ENCODE measurements at places on chromosomes 6 and 20.

DNA sequence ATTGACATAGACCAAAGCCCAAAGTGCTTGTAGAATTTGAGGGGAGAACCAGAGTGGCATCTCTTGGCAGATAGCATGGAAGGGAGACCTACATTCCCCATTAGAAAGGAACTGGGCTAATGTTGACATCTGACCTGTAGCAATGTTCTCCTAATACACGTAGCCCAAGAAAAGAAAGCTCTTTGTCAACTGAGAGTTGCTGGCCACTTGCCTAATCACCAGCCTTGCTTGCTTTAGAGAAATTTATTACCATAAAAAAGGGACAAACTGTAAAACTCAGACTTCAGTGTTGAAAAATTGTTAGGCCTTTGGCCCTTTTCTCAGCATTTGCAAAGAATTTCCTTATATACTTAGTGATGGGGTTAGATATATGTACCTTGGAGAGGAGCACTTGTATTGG, 777.5 kb downstream of the MAFB start:
- no peak for DNase-seq

DNA sequence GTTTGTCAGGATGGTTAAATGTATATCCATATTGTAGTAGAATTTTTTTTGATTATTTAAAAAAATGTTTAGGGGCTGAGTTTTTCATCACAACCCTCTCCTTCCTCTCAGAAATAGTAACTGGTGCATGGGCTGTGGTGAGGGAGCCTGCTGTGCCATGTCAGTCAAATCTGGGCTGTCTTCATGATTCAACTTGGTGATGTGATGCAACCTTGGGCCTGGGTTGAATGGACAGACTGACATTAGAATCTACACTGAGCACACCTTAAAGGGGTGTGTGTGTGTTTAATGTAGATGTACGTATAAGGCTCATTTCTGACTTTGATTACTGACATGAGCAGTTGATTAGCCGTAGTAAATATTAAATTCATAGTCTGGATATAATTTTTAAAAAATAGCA, 3.7 kb downstream of the TJAP1 start:
- no peak for DNase-seq

GRCh38 chr20:48986899-48987298, 59.2 kb upstream of the CSE1L start:
- DNase-seq = no peak

GRCh38 chr6:156507106-156507505, 270.1 kb upstream of the ARID1B start:
- DNase-seq = no peak

- no peak for DNase-seq
Measured at GRCh38 chr6:97026298-97026697, 101.8 kb downstream of the KLHL32 start.

DNA sequence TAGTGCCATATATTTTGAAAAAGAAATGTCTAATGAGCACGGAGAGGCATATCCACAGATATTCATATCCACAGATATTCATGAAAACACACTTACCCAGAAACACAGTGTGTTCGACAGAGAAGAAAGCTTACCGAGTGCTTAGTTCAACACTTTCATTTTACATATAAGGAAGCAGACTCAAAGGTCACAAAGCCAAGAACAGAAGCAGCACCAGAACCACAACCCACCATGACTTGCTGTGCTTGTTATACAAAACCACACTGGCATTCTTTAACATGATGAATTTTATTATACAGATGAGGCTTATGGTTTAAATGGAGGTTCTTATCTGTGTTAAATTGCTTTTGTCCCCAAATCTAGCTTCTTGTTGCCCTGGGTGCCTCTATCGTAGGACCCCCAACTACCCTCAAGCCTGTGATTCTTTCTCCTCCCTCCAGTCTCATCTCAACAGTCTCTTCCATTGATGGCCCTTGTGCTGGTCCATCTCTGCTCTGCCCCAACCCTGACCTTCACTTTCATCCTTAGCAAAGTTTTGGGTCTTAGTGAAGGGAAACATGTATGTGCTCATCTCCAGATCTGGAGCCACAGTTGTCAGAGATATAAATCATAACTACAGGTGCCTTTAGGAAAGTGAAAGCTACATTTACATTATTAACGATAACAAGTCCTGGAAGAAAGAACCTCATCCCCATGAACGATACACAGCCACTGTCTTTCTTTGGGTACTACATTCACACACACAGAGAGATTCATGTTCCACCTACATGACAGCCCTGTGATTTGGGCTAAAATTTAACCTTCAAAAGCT, 40.0 kb downstream of the SF3B5 start:
- DNase-seq = no peak

- DNase-seq = no peak
Measured at GRCh38 chr6:26362836-26363220, 2.2 kb upstream of the BTN3A2 start.

- no peak for DNase-seq
Measured at GRCh38 chr6:166361077-166361429, 18.7 kb upstream of the SFT2D1 start.

DNA sequence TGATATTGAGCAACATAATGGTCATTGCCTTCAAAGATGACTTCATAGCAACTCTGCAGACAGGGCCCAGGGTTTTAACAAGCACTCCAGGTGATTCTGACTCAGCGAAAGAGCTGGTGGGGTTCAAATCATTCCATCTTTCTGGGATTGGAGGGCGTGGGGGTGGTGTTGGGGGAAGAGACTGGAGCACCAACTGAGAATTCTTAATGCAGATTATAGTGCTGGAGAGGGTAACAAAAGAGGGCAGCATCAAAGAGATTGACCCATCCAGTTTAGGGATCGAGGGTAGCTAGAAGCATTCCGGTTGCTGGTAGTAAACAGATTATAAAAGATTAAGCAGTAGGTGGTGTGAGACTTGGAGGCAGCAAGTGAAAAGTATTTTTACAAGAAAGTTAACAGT, 15.9 kb downstream of the PFDN4 start:
- no peak for DNase-seq

DNA sequence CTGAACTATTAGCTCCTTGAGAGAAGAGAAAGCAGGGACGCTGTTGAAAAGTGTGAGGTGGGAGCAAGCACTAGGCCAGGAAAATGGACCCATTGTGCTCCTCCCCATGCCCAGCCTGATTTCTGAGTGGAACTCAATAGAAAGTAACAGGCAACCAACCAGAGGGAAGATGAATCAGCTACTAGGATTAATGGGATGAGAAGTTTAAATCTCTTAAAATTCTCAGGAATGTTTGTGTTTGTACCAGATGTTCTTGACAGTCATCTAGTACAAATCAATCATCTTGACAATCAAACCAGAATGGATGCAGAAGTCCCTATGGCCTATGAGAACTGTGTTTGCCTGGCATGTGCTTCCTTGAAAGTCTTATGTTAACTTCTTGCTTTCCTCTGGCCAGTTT, 48.9 kb downstream of the HDDC2 start:
- no peak for DNase-seq

DNA sequence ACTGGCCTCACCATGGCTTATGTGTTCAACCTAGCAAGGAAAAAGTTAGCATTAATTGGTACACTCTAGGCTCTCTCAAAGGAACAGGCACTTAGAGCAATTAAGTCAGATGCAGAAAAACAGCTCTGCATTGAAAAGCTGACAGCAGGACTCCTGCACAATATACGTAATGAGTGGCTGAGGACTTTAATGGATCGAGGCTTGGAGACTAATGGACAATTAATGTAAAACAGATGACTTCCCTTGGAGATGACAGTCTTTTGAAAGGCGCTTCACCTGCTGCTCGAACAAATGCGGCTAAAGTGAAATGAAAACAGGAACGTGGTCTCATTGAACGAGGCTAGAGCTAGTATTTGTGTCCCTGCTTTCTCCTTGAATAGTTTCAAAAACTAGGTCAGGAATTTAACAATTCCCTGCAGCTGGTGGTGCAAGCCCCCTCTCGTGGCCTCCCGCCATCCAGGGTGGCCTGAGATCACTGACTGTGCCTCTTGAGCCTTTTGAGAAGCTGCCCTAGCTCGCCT, 137.1 kb downstream of the ELOVL4 start:
- DNase-seq = no peak

GRCh38 chr20:43658723-43659419, 8.0 kb upstream of the MYBL2 start:
- no peak for DNase-seq

DNA sequence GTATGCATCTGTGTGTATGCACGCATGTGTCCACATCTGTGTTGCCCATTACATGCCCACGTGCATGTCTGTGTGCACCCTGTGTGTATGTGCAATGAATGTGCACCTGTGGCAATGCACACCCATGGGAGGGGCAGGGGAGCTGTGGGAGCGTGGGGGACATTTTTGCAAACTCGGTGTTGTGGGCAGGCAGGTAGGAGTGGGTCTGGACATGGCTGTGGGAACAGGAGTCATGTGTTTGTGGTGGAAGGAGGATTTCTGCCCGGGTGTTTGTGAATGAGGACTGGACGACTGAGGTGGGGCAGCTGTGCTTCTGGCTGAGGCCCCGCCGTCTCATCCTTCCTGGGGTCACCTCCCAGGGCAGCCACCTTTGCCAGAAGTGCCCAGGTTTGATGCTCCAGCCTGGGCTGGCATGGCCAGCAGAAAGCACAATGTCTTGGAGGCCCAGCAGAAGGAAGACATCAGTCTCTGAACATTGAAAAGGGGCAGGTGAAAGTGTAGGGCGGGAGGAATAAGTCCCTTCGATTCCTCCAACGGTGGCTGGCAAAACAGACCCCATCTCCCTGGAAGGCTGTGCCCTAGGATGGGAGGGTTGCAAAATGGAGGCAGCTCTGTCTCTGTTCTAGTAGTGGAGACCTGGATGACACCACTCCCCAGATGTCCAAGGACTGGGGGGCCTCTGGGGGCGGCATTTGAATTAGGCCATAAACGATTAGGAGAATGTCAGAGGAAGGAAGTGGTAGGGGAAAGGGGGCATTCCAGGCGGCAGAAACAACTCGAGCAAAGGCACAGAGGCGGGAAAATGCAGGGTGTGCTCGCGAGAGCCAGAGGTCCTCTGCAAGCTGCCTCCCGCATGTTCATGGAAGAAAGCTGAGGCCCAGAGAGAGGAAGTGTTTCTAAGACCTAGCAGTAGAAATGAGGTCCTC, 19.1 kb upstream of the ARMC12 start:
- no peak for DNase-seq

Data from activated effector memory CD4-positive, alpha-beta T cell treated with Interleukin-2 at 50 U/mL for 16 hours (primary cell).